Activated naive CD4-positive, alpha-beta T cell treated with anti-CD3 and anti-CD28 coated beads for 36 hours (primary cell): ENCODE measurements at places on chromosomes 13 and 19.

DNA sequence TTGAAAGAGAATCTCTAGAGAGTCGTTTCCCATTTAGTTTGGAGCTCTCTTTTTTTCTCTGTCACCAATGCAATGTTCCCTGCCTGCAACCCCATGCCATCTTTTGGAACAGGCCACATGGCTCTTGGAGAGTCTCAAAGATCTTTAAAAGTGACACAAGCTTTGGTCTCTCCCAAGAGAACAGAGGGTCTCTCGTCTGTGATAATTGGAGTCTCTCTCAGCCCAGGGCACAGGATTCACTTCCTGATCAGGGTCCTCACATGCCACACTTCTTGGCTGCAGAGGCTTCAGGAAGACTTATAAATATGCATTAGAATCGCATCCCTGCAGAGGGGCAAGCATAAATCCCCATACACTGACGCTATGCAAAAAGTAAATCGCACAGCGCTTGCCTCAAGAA is 240.5 kb downstream of the IRS2 start:
- DNase-seq: no peak

- DNase-seq: no peak
These were observed 19.4 kb upstream of the CPAMD8 start for GRCh38 chr19:17045907-17046502.

DNA sequence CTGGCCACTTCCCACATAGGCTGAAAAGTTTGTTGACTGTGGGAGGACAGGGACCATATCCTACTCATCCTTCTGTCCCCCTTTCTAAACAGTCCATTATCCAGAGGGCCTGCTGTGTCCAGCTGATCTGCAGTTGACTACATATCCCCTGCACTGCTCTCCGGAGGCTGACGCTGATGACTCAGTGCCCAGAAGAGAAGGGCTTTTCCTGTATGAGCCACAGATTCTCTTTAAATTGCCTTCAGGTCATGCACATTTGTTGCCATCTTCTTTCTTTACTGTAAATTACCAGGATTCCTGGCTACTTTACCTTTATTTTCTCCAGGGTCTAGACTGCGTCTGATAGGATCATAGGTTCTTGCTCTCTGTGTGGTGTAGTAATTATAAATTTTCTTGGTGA is 125.2 kb downstream of the LACC1 start:
- DNase-seq: no peak

DNA sequence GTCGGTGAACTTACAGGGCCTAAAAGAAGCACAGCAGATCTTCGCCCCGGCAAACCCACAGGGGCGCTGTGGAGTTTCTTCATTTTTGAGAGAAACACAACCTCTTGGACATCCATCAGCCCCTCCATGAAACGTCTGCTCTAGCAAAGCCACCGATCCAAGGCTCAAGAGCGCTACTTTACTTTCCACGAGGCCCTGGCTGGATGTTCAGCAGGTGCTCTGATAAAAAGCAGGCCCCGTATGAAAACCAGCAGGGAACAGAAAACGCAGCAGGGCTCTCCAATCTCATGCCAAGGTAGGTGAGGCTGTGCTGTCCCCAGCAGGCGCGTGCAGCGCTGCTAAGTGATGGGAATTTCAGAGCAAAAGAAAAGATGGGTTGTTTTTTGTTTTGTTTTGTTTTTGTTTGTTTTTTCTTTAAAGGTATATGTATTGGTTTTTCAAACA is 86.7 kb downstream of the IRS2 start:
- DNase-seq: no peak

GRCh38 chr19:55042688-55043087 is 4.6 kb upstream of the GP6 start:
- no peak for DNase-seq

DNA sequence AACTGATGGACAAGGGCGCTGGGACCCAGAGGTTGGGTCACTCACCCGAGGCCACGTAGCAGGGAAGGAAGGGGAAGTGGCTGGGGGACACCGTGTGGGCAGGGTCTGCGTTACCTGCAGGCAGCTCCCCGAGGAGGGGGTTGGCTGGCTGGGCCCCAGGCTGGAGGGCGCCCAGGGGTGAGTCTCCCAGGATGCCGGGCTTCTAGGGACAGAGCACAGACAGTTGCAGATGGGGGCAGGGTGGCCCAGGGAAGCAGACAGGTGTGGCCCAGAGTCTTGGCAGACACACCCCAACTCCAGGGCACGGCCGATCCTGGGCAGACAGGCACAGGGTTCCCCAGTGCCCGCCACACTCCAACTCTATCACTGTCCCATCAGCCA is 5.6 kb upstream of the FDX2 start:
- no peak for DNase-seq

GRCh38 chr19:42191330-42191729 is 26.1 kb downstream of the DEDD2 start:
- no peak for DNase-seq
